ENCODE measurements at places on chromosomes 7 and 10.

GRCh38 chr7:69561266-69561960, 36.9 kb upstream of the AUTS2 start:
- DNase-seq = no peak

DNA sequence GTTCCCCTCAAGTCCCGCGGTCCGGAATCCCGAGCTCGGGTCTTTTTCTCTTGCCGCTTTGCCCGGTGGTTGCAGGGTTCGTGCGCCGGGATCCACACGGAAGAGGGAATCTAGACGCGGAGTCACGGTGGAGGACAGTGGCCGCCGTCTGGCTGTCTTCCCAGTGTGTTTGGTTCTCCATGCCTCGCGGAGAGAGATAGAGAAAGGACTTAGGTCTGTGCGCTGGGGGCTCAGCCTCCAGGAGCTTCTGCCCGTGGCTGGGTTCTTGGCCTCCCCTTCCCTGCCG, 1.6 kb downstream of the FFAR4 start:
- DNase-seq = no peak

DNA sequence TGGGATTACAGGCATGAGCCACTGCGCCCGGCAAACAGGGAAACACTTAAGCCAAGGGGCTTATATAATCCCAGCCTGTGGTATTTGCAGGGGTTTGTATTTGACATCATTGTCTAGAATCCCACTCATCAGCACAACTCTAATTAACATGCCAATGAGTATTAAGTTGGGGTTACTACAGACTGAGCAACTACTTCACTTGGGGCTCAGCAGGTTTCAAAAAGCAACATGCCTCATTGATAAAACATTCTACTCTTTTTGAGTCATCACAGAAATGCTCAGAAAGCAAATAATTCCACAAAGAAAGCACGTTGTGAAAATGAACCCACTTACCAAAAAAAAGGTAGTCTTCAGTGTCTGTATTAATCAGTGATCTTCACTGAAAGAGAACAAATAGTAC, 236.9 kb upstream of the CELF2 start:
- DNase-seq = no peak

- DNase-seq = no peak
Observed at GRCh38 chr10:81704596-81704995, 170.4 kb upstream of the NRG3 start.

DNA sequence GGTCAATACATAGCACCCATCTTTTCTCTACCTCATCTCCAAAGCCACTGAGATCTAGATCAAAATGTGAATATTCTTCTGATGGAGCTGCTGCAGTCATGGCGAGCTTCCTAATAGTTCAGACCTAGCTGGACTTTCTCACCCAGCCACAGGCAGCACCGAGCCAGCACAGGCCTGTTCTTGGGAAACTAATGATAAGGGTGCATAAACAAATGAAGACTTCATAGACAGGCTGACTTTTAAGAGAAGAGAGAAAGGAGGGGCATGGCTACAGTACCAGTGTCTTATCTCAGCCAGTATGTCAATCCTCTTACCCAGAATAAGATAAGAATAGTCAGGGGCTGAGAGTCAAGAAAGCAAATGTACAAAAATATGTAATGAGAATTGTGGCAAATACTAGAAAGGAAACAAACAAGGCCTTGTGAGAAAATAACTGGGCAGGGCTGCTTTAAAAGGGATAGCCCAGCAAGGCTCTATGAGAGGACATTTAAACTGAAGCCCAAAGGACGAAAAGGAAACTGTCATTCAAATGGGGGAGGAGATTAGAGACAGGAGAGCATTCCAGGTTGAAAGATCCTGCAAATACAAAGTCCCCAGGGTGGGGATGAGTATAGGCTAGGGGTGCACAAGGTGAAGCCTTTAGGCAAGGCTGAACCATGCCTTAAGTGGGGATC, 21.8 kb upstream of the CDK14 start:
- DNase-seq = no peak

DNA sequence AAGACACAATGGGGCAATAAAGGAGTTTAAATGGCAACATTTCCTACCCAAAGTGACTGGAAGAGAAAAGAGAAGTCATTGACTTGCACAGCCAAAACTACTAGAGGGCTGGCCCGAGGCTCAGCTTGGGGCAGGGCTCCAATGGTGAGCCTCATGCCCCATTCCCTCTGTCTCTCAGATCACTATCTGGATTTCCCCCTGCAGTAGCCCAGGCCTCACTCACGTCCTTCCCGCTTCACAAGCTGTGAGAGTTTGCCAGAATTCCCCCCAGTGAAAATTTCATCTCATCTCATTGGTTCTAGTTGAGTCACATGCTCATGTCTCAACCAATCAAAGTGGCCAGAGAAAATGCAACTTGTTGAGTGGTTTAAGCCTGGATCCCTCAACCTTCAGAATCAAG, 181.3 kb downstream of the WDR11 start:
- DNase-seq = no peak

GRCh38 chr7:123305840-123306375, 106.1 kb upstream of the SLC13A1 start:
- DNase-seq = no peak

DNA sequence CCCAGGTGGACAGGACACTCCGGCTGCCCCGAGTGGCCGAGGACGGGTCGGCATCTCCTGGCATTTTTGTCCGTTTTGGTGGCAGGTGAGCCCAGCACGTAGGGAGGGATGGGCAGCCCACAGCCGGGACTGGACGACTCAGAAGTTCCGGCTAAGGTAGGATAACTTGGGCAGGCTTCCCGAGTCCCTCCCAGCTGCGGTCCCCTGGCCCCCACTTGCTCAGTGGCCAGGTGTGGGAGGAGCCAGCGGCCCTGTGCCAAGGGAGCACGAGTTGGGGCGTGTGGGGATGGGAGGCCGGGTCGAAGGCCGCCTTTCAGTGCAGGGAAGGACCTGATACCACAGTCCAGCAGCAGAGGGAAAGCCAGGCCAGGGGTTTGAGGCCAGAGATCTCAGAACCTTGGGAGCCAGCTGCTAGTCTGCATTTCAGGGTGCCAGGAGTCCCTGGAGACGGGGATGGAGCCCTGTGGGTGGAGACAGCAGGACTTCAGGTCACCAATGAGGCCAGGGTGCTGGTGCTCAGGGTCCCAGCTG, 58.5 kb downstream of the PWWP2B start:
- DNase-seq = peak; percentile 12

DNA sequence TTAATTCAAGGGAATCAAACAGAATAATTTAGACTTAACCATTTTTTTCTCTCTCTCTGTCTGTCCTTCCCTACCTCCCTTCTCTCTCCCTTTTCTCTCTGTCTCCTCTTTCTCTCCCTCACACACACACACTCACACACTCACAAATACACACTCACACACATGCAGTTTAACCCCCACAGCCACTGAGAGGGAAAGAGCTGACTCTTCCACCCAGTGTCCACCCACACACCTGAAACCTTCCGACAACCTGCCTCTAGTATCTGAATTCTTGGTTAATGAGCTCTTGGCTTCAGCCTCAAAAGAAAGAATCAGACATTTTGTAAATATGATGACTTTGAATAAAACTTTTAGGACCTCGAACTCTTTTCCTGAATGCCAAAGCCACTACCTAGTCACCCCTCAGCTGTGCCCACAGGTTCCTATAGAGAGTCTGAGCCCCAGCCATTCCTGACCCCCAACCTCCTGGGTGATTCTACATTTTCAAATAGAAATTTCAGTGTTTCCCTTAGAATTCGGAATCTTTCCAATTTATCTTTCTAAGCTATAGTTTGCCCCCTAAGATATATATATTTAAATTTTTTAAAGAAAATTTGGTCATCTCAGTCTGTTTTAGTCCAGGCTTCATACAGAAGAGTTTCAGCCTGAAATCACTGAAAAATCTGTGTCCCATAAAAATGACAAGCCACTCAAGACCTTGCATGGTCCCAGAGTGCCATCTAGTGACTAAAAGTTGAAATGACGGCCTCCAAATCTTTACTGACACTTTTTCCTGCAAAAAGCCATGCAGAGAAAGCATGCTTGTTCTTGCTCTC, 202.8 kb downstream of the IPMK start:
- DNase-seq = no peak

- DNase-seq = no peak
Observed at GRCh38 chr10:70232155-70232858, 922 bp downstream of the PPA1 start.

GRCh38 chr7:141157138-141157765, 83.4 kb downstream of the TMEM178B start:
- DNase-seq = no peak

GRCh38 chr7:25091779-25092178, 33.3 kb downstream of the CYCS start:
- DNase-seq = no peak

DNA sequence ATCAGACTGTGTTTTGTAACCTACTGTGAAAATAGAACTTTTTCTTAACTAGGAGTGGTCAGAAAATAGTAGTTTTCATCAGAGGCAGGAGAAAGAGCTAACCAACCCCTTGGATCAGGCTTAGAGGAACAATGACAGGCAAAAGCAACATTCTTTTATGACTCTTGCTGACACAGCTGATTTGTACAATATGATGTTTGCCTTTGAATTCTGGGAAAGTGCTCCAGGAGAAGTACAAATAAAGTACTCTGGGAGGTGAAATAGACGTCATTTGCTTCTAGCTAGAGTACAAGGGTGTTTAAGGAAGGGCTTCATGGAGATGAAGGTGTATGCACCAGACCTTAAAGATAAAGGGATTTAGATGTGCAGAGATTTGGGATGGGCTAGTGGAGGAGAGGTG, 75.1 kb upstream of the KIAA1217 start:
- DNase-seq = no peak

DNA sequence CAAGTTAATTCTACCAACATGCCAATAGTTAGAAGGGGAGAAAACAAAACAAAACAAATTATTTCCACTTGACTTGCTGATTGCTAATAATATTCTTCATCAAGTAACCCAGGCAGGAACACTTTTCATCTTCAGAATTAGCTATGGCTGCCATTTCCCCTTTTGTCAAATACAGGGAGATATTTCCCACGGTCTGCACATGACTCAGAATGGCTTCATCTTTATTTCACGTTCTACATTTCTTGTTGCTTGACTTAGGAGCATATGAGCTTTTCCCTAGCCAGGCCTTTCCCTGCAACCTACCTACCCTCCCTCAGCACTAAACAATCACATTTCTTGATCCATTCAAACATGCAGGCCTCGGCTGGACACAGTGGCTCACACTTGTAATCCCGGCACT, 6.5 kb downstream of the CPVL start:
- DNase-seq = no peak

DNA sequence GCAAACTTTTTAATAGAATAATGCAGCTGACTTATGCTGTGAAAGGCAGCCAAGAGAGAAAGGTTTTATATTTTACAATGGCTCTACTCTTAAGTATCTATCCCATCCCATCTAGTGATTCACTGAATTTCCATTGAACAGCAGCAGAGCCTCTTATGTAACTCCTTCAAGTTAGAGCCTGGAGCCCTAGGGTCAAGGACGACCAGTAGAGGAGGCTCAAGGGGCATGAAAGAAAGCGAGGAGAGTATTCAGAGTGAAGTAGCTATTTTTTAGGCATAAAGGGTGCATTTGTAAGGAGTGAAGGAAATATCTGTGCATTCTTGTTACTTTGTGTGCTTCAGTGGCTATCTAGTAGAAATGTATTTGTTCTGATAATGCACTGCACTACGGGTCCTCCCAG, 180.2 kb upstream of the TPK1 start:
- DNase-seq = no peak

GRCh38 chr7:6504996-6505395, 46.3 kb downstream of the GRID2IP start:
- DNase-seq = no peak

DNA sequence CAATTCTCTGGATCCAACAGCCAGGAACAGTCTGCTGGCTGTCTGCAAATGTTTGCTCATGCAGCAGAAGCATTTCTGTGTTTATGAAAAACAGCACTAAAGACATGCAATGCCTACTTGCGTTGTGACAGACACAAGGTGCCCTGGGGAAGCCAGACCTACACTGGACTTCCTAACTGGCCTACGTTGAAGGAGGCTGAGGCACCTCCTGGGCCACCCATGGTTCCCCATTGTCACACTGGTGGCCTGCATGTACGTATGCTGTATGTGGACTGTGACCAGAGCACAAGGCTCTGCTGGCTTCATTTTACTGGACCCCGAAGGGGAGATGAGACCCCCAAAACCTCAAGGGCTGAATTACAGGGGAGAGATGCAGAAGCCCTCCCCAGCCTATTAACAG, 27.7 kb downstream of the PSAP start:
- DNase-seq = no peak

DNA sequence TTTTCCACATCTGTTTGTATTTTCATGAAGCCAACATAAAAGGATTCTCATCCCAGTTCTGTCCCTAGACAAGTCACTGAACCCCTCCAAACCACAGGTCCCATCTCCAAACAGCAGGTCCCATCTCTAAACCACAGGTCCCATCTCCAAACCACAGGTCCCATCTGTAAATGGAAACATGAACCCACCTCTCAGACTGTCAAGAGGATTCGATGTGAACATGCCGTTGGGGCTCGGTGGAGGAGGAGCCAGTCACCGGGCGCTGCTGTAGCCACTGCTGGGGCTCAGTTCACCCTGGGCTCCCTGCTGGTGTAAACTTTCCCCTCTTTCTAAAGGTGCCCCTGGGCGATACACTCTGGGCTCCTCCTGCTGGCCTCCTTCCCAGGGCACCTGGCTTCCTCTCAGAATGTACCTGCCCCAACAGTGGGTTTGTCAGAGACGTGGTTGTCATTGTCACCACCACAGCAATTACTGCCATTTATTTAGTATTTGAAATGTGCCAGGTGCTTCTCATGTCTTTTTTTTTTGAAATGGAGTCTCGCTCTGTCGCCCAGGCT, 13.0 kb downstream of the LHPP start:
- no peak for DNase-seq

- peak; percentile 76 for DNase-seq
Observed at GRCh38 chr7:76260171-76260703, 42.2 kb upstream of the HSPB1 start.

DNA sequence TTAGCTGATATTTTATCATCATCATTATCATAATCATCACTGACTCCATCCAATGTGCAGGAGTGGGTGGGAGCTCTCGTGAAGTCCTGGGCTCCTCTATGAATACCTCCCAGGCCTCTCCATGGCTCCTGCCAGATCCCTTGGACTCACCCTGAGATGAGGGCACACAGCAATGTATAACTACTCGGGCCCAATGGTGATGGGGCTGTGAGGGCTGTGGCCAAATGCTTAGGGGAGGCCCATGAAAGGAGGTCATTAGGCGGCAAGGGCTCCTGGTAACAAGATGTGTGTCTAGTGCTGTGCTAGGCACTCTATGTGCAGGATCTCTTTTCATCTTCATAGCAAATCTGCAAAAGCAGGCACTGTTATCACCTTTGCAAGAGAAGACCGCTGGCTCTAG, 270.9 kb downstream of the GLRX3 start:
- DNase-seq = no peak

GRCh38 chr7:1829111-1829510, 159.0 kb downstream of the ELFN1 start:
- DNase-seq = peak; percentile 9

- no peak for DNase-seq
Observed at GRCh38 chr7:5094641-5095040, 49.0 kb downstream of the RBAK start.
